ENCODE measurements at places on chromosomes 13 and 19.

GRCh38 chr13:114102131-114102520 lies 30.3 kb downstream of the RASA3 start:
- no peaks in the 10 kb centered on the region for H3K36me3 ChIP-seq
- peak overlapping the region; percentile 49 for H3K27ac ChIP-seq
- no peak for ATAC-seq

- H3K27ac ChIP-seq = no peak overlapping the region
- no peak for ATAC-seq
- no peaks in the 10 kb centered on the region for H3K36me3 ChIP-seq
- H3K4me3 ChIP-seq = no peak overlapping the region
These were observed 211.2 kb downstream of the OXGR1 start for GRCh38 chr13:96783057-96783456.

DNA sequence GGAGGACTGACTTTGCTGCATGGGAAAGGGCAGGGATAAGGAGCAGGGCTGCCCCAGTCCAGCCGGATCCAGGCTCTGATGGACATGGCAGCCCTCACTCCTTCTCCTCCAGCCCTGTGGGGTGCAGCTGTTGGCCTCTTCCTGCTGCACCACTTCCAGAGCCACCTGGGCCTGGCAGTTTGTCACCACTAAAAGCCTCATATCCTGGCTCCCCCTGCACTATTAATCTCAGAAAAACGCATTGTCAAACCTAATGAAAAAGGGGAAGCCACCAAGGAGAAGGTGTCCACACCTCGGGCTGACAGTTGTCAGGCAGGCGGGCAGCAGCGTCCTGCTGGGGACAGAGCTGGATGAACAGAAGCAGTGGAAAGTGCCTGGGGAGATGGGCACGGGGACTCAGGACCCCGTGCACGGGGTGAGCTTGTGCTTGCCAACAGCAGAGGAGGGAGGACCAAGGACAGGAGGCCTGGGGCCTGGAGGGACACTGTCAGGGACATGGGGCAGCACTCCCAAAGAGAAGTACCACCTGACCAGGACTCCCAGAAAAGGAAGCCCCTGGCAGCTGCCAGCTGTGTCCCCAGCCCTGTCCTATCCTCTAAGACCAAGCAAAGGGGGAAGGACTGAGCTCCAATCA lies 151.1 kb upstream of the TSHZ3 start:
- no peaks in the 10 kb centered on the region for H3K4me1 ChIP-seq
- no peaks in the 10 kb centered on the region for H3K36me3 ChIP-seq

DNA sequence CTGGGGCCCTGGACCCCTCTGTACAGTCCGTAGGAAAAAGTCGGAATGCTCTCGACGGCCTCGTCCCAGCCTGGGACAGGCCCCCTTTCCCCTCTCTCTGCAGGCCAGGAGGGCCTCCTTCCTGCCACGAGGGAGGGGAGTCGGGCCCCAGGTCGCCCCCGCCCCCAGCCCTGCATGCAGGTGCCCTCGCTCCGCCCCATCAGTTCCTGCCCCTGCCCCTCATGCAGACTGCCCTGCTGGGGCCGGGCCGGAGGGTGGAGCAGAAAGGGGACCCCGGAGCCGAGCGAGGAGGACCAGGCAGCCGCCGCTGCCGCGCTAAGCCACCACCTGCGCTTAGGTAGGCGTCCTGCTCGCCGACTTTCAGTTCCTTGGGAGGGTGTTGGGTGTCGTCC lies 7.3 kb downstream of the LYL1 start:
- no peak for ATAC-seq
- peaks cover 8% of the 10 kb centered on the region for H3K36me3 ChIP-seq
- H3K27me3 ChIP-seq = peaks cover 14% of the 10 kb centered on the region
- H3K4me3 ChIP-seq = peak overlapping the region; percentile 56

DNA sequence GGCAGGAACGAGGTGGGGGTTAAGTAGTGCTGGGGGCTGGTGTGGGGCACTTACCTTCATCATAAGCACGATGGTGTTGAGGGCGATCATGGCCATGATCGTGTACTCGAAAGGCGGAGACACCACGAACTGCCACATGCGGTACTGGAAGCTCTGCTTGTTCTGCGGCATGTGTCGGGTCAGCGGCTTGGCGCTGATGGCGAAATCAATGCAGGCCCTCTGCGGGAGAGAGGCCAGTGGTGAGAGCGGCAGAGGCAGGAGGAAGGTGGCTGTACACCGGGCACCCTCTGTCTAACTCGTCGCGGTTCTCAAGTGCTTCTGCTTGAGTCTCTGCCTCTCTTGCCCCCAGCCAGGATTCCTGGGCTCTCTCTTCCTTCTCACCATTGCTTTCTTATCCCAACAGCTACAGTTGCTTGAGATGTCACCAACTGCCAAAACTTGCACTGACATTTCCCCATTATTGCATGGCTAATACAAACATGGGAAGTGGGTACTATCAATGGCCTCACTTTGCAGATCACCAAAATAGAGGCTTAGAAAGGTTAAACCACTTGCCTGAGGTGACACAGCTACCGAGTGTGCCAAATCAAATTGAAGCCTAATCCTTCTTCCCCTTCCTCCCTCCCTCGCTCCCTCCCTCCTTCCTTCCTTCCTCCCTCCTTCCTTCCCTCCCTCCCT lies 105.0 kb downstream of the IER2 start:
- no peak overlapping the region for H3K27ac ChIP-seq
- no peak for ATAC-seq
- no peaks in the 10 kb centered on the region for H3K36me3 ChIP-seq
- H3K27me3 ChIP-seq = peaks cover 18% of the 10 kb centered on the region
- H3K4me3 ChIP-seq = no peak overlapping the region

GRCh38 chr13:60617991-60618733 lies 221.1 kb downstream of the TDRD3 start:
- H3K36me3 ChIP-seq = no peaks in the 10 kb centered on the region
- no peak for ATAC-seq
- no peaks in the 10 kb centered on the region for H3K4me1 ChIP-seq
- no peak overlapping the region for H3K4me3 ChIP-seq
- no peak overlapping the region for H3K27ac ChIP-seq
- H3K27me3 ChIP-seq = peaks cover 19% of the 10 kb centered on the region

- no peaks in the 10 kb centered on the region for H3K4me1 ChIP-seq
- ATAC-seq = no peak
- no peaks in the 10 kb centered on the region for H3K36me3 ChIP-seq
- peaks cover 54% of the 10 kb centered on the region for H3K27me3 ChIP-seq
These were observed 40.5 kb upstream of the VSTM2B start for GRCh38 chr19:29485293-29485692.

DNA sequence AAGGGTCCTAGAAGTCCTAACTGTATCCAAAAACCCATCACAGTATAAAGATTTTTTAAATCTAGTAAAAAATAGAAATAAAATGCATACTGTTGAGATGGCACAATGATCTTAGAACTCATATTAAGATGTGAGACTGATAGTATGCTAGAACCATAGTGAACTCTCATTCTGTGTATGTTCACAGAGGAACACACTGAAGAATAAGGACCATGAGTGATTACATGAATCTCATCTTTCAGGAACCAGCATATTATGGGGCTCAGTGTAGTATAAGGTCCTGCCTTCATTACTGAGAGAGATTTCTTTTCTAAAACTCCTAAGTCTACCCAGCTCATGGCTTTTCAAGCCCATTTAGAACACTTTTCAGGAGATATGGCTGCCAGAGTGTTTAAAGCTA lies 59.8 kb upstream of the RFC3 start:
- no peaks in the 10 kb centered on the region for H3K36me3 ChIP-seq
- no peak overlapping the region for H3K27ac ChIP-seq
- peaks cover 6% of the 10 kb centered on the region for H3K27me3 ChIP-seq
- ATAC-seq = no peak
- H3K4me3 ChIP-seq = no peak overlapping the region
- no peaks in the 10 kb centered on the region for H3K4me1 ChIP-seq

DNA sequence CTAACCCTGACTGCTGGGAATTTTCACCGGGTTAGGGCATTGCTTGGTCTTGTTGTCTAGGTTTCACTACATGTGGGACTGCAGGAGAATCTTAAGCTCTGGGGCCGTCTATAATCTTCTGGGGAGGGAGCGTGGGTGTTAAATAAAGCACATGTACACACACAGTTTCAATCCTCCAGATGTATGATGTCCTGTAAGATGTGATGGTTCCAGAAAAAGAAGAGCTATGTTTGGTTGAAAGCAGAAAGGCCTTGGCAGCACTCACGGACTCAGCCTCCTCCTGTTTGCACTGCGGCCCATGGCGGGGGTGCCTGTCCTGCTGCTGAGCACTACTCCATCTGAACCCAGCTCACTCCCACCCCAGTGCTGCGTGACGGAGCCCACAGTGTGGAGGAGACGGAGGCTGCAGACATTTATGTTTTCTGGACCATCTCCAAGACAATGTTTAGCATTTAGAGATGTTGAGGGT lies 343.5 kb downstream of the TEX29 start:
- no peaks in the 10 kb centered on the region for H3K36me3 ChIP-seq
- no peaks in the 10 kb centered on the region for H3K4me1 ChIP-seq
- H3K4me3 ChIP-seq = no peak overlapping the region
- peaks cover 5% of the 10 kb centered on the region for H3K27me3 ChIP-seq

DNA sequence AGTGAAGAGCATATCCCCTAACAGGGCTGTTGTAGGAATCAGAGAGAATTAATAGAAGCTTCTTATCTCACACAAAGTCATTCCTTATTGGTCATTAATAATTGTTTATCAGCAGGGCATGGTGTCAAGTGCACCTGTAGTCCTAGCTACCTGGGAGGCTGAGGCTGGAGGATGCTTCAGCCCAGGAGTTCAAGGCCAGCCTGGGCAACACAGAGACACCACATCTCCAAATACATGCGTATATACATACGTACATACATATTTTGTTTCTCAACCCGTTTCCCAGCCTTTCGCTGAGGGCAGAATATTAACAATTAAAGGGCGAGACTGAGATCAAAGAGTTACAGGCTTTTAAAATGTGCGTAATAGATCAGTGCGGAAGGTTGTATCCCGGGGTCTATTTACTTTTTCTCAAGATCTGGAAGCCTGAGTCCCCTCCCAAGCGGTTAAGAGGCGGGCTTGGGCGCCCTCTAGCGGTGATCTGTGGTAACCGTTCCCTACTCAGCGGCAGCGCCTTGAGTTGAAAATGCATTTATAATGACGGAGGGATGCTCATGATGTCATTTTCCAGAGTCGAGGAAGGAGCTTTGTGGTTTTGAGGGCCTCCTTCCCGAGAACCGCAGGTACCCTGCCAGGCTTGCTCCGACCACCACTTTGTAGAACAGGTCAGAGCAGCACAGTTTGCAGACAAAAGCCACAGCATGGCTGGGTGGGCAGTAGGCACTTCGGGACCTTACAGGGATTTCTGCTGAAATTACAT lies 169.6 kb upstream of the GPR12 start:
- no peak overlapping the region for H3K4me3 ChIP-seq
- no peak overlapping the region for H3K27ac ChIP-seq
- peak; percentile 61 for ATAC-seq
- no peaks in the 10 kb centered on the region for H3K36me3 ChIP-seq
- no peaks in the 10 kb centered on the region for H3K4me1 ChIP-seq

GRCh38 chr19:39846678-39847486 lies 703 bp upstream of the FBL start:
- H3K27me3 ChIP-seq = no peaks in the 10 kb centered on the region
- peaks cover 47% of the 10 kb centered on the region for H3K36me3 ChIP-seq
- H3K27ac ChIP-seq = peak overlapping the region; percentile 94
- H3K4me3 ChIP-seq = peak overlapping the region; percentile 89

- H3K36me3 ChIP-seq = no peaks in the 10 kb centered on the region
- no peak overlapping the region for H3K4me3 ChIP-seq
- H3K27me3 ChIP-seq = no peaks in the 10 kb centered on the region
- no peak overlapping the region for H3K27ac ChIP-seq
- no peaks in the 10 kb centered on the region for H3K4me1 ChIP-seq
- no peak for ATAC-seq
These were observed 326.9 kb downstream of the DACH1 start for GRCh38 chr13:71540098-71540497.

DNA sequence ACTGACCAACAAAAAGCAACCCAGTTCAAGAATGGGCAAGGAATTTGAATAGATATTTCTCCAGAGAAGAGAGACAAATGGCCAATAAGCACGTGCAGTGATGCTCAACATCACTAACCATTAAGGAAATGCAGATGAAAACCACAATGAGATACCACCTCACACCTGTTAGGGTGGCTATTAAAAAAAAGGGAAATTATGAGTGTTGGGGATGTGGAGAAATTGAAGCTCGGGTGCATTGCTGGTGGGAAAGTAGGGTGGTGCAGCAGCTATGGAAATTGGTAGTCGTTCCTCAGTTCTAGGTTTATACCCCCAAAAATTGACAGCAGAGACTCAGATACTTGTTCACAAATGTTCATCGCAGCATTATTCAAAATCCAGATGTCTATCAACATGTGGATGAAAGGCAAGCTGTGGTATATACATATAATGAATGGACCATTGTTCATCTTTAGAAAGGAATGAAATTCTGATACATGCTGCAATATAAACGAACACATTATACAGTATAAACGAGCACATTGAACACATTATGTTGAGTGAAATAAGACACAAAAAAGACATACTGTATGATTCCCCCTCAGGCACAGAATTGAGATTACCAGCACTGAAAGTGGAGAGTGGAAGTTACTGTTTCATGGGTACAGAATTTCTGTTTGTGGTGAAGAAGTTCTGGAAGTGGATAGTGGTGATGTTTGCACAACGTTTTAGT lies 927 bp downstream of the CHAMP1 start:
- peaks cover 37% of the 10 kb centered on the region for H3K4me1 ChIP-seq
- no peak for ATAC-seq
- H3K27me3 ChIP-seq = no peaks in the 10 kb centered on the region
- peak overlapping the region; percentile 95 for H3K4me3 ChIP-seq
- H3K27ac ChIP-seq = peak overlapping the region; percentile 82
- H3K36me3 ChIP-seq = peaks cover 57% of the 10 kb centered on the region

DNA sequence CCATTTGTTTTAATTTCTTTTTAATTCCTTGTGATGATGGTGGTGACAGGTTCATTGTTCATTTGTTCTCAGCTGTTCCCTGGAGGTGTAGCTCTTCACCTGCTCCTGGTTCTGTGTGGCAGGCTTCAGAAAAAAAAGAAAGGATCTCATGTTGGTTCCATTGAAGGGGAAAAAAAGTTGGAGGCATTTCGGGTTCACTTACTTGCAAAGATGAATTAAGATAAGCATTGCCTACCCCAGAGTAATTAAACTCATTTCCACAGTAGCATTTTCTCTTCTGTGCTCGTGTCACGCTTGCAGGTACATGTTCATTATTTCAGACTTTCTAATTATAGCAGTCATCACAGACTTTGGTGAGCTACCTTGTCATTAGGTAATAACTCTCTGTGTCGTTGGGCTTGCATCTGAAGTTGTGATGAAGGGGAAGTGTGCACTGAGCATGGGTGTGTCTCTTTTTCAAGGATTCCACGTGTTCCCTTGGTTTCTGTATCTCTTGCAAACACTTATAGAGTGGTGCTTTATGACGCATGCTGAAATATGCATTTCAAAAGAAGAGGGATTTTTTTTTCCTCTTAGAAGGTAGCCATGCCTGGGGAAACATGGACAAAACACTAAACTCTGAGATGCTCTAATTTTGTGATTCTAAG lies 69.1 kb downstream of the MTUS2 start:
- H3K27me3 ChIP-seq = no peaks in the 10 kb centered on the region
- ATAC-seq = no peak
- H3K4me3 ChIP-seq = no peak overlapping the region
- H3K4me1 ChIP-seq = no peaks in the 10 kb centered on the region
- no peak overlapping the region for H3K27ac ChIP-seq
